Choroid plexus epithelial cell (primary cell): ENCODE measurements at places on chromosomes 1 and 21.

DNA sequence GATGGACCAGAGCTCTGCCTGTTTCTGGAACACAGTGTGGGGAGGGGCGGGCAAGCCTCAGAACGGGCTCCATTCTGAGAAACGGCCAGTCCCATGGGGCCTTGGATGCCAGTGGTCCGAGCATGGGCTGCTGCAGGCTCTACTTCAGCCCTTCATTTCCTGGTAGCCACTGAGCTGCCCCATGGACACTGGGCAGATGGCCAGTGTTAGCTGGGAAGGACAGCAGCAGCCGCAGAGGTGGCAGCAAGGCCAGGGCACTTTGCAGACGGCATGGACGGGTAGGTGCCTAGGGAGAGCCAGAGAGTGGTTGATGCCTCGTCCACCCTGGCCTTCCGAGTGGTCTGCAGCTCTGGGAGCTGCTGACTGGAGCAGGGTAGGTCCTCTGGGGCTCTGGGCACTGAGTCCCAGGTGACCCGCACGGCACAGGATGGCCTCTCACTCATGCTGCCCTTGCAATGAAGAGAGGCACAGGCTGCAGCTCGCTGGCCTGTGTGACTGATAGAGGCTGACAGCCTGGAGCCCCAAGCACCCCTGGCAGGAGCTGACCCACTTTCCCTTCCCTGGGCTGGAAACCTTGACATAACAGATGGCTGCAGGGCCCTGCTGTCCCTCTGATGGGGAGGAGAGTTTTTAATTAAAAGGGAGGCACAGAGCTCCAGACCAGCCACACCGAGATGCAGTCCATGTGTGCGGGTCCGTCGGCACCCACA lies 87.7 kb upstream of the COL6A1 start:
- no peak for DNase-seq

DNA sequence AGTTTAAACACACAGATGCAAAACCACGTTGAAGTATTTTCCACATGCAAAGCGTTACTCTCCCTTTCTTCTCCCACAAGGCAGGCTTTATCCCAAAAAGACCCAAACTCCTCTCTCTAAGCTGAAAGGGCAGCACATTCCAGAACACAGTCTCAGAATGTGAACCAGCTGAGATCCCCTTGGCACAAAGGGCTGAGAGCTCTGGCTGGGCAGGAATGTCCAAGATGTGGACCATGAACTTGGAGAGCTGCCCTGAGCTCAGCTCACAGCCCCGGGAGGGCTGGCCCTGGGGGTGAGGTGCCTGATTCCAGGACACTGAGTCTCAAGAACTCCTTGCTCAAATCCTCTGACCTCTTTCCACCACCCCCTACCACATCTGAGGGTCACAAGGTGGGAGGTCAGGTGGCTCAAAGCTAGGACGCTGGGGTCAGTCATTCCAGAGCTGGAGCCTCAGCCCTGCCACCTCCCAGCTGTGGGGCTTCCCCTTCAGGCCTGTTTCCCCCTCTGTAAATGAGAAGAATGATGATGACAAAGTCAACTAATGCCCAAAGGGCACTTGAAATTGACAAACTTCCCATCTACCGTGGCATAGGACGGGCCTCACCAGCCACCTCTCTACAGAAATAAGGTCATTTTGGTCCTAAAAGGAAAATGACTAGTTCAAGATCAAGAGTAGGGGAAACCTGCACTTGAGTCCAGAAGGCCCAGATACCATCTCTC lies 11.5 kb downstream of the ALDH4A1 start:
- peak; percentile 49 for DNase-seq

- DNase-seq = no peak
Measured at GRCh38 chr1:37410105-37410504, 64.3 kb upstream of the ZC3H12A start.

DNA sequence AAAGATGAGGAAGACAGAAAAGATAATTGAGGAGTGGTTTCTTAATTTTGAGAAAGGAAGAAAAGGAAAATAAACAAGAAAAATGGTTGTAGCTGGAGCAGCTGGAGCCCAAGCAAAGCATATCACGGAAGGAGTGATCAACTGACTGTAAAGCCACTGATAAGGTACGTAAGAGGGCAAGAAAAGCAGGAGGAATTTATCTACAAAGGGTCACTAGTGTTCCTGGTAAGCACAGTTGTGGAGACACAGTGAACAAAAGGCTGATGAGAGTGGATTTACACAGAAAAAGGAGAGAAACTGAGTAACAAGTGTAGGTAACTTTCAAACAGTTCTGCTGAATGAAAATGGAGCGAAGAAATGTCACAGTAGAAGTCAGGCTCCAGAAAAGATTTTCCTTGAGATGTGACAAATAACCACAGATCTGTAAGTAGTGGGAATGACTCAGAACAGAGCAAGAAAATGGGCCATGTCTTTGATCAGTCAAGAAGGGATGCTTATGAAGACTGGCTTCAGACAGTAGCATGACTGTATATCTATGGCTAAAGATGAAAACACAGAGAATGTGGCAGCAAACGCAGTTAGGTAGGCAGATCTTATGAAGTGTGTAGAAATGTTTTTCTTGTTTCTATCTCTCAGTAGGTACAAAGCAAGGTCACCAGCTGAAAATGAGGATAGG lies 45.6 kb upstream of the RBM34 start:
- DNase-seq = no peak

GRCh38 chr1:220928320-220928719 lies 49.1 kb downstream of the HLX start:
- DNase-seq = no peak

DNA sequence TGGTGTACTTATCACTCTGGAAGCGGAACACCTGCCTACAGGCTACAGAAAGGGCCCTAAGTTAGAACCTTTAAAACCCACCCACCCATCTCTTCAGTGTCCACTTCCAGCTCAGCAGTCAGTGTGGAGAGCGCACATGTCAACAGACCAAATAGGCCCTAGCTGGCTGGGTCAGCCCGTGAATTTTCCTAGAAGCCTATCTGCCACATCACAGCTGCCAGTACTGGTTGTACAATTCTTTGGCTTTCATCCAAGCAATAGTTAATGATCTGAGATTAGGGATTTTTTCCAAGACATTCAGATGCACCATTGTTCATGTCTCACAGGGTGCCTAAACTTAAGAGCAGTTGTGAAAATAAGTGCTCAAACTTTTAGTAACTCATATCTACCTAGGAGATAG lies 197.1 kb downstream of the KCNK2 start:
- no peak for DNase-seq

DNA sequence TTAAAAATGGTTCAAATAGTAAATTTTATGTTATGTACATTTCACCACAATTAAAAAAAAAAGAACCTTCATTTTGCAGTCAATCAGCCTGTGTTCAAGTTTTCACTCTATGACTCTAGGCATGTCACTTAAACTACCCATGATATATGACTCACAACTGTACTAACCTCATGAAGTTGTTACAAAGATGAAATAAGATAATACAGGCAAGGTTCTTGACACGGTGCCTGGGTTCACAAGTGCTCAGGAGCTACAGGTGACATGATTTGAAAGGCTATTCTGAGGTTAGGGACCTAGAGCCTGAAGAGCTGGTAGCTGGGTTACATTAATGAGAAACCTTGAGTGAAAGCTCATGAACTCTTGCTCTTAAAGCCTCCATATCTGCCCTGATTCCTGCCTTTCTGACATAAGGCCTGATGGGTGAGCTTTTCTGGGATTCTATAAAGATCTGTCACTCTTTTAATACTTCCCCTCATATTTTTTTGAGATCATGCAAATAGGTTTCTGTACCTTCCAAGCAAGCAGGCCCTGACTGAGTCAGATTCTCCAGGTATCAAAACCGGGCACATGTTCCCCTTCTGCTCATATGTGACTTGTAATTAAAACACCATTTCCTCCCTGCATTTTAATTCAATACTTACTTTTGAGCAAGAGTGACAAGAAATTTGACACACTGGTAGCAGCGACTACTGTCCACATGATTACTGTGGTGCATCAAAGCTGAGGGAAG lies 34.0 kb downstream of the PCSK9 start:
- no peak for DNase-seq

GRCh38 chr1:6358757-6359201 lies 34.8 kb downstream of the ACOT7 start:
- peak; percentile 72 for DNase-seq

GRCh38 chr1:213986020-213986924 lies 1.5 kb upstream of the PROX1 start:
- no peak for DNase-seq

DNA sequence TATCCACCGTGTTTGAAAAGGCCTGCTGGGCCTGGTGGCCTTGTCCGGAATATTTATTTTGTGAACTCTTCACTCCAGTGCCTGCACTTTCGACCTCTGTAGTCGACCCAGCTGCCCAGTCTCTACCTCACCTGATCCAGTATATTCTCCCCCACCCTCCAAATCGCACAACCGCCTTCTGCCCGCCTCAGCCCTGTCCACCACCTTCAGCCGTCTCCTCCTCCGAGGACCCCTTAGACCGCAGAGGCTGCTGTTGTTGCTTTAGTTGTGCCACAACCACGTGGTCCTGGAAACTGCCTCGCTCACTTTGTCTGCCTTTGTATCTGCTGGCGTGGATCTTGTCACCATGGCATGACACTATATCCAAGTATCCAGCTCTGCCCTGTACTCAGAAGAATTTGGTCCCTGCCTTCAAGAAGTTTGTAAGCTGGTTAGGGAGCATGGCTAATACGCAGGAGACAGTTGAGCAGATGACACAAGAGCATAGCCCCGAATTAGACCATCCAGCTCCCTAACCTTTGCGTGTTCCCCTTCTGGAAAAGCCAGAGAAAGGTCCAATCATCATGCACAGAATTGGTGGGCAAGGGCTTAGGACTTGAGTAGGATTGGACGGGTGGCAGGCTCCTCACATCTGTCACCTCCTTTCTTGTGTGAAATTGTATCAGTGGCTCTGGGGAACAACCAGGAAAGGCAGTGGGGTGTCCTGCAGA lies 1.5 kb downstream of the PHGDH start:
- DNase-seq = peak; percentile 31

- DNase-seq = no peak
Measured at GRCh38 chr1:153534925-153535241, 908 bp downstream of the S100A6 start.

GRCh38 chr1:197448121-197448779 lies 180.2 kb downstream of the CRB1 start:
- no peak for DNase-seq

- DNase-seq = no peak
Measured at GRCh38 chr1:199858856-199859255, 168.7 kb upstream of the NR5A2 start.

DNA sequence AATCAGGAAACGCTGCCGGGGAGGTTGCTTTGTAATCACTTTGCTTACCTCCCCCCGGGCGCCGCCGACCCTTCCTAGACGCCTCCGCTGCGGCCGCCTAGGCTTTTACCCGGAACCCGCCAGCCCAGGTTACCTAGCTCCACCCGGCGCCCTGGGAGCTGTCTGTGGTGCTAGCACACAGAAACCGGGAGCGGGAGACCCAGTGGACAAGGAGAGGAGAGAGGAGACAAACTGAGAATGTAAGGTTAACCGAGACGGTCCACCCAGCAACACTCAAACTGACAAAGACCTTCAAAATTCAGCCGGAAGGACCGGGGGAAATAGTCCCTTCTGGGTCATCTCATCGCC lies 9.8 kb downstream of the BARHL2 start:
- DNase-seq = peak; percentile 36

DNA sequence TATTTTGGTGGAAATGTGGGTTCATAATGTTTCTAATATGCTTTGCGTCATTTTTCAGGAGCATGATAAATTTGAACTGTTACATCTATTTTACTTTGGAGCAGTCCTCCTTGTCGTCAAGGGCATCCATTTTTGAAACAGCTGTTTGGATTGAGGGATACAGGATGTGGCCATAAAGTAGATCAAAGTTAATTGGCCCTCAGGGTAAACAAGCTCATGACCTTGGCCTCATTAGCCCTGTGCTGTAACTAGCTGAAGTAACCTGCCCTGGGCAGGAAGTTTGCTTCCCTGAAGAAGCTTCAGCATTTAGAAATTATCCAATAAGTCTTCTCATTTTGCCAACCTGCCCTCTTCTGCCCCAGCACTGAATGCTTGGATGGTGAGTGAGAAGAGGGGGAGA lies 24.8 kb upstream of the RGL1 start:
- DNase-seq = no peak

GRCh38 chr1:79592707-79593106 lies 586.2 kb upstream of the ADGRL4 start:
- DNase-seq = no peak

DNA sequence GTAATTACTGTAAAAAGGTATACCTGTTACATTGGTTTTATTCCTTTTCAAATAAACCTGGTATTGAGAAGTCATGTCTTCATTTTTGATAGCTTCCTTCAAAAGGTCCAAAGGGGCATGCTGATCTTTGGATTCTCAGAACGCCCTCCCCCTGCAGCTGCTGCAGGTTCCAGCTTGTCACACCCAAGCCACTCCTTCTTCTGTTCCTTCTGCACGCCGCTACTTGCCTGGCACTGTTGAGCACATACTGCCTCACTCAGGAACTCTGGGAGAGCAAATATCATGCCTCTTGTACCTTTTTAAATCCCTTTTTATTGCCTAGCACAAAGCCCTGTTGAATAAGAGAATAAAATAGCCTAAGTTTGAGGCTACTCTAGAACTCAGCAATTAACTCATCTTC lies 136.9 kb downstream of the BARHL2 start:
- DNase-seq = no peak

DNA sequence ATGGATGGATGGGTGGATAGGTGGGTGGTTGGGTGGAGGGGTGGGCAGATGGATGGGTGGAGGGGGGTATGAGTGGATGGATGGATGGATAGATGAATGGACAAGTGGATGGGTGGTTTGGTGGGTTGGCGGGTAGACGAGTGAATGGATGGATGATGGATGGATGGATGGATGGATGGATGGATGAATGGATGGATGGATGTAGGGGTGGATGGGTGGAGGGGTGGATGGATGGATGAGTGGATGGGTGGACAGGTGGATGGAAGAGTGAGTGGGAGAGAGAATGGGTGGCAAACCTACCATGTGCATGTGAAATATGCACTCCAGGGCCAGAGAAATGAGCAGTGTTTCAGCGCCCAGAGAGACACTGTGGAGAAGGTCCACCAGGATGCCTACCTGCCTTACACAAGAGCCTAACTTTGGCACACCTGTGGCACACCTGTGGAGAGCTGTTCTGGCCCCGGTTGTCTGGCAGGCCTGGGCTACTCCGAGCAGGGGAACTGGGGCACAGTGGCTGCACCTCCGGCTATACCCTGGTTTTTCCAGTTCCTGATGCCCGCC lies 12.8 kb downstream of the EPHA2 start:
- no peak for DNase-seq

DNA sequence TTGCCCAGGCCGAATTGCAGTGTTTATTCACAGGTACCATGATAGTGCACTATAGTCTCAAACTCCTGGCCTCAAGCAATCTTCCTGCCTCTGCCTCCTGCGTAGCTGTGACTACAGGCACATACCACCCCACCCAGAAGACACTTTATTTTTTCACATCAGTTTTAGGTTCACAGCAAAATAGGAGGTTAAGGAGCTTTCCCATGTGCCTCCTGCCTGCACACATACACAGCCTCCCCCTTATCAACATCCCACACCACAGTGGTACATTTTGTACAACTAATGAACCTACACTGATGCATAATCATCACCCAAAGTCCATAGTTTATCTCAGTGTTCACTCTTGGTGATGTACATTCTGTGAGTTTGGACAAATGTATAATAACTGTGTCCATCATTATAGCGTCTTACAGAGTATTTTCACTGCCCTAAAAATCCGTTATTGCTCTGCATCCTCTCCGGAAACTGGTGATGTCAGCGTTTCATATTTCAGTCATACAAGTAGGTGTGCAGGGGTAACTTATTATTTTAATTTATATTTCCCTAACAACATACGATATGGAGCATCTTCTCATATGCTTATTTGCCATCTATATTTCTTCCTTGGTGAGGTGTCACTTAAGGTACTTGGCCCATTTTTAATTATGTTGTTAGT lies 23.2 kb downstream of the OR13G1 start:
- no peak for DNase-seq

- peak; percentile 28 for DNase-seq
Measured at GRCh38 chr1:84078108-84078841, 65.8 kb upstream of the PRKACB start.
